ENCODE measurements at places on chromosomes 1 and 21.

DNA sequence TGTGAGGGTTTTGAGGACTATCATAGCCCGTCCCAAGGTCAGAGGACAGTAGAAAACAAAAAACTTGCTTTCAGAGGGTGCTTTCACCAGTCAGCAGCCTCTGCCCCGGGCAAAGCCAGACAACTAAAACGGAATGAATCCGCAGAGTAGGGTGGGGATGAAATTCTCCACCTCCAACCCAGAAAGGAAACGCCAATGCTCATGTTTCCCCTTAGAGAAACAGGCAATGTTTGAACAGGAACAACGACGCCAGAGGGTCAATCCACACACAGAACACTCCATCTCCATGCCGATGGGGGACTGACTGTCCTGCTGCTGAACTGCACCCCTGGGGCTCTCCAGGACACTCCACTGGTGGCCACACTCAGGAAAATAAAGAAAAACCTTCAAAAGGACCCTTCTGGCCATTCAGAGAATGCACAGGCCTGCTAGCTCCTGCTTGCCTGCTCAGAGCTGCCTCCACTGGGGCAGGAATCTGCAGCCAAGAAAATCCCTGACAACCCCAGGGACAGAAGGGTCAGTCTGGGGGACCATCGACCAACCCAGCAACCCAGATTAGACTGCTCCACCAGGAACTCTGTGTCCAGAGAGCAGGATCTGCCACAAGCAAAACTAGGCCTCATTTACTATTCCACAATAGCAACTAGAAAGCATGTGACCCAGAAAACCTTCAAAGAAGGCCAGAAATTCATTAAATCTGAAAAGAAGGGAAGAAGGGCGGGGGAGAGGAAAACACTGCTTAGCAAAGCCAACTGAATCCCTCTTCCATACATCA is 116.0 kb downstream of the TOMM20 start:
- no peak for DNase-seq

GRCh38 chr1:234776876-234777855 is 167.2 kb upstream of the IRF2BP2 start:
- no peak for DNase-seq

GRCh38 chr1:224767031-224767430 is 150.9 kb downstream of the CNIH3 start:
- no peak for DNase-seq

DNA sequence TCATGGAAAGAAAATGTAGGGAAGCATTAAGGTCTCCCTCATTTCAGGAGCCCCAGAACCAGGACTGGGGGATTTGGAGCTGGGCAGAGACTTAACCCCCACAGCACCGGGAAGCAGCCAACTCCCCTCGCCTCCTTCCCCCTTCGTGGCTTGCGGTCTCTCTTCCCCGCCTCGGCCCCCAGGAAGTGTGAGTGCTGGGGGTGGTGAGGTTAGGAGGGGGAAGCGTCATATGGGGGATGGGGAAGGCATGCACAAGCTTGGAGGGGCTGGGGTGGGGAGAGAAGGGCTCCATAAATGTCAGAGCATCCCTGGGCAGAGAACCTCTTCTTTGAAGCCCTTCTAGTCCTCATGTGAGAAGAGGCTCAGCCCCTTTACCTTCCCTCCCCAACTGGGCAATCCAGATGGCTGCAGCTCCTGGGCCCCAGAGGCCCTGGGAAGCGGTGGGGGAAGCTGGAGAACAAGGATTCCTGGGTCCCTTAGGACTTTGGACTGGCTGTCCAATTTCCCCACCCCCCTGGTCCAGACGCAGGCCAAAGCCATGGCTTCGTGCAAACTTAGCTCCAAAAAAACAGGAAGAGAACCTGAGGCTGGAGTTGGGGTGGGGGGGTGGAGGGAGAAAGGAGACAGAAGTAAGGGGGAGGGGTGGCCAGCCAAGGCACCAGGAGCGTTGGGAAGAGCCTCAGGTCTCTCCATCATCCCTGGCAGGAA is 7.8 kb downstream of the ZBTB7B start:
- no peak for DNase-seq

- peak; percentile 25 for DNase-seq
Measured at GRCh38 chr1:53066488-53066887, 4.5 kb downstream of the PODN start.

GRCh38 chr1:156081180-156081916 is 917 bp downstream of the MEX3A start:
- DNase-seq: peak; percentile 35

- DNase-seq: no peak
Measured at GRCh38 chr21:15062606-15062965, 2.2 kb downstream of the NRIP1 start.

GRCh38 chr1:53207726-53208125 is 11.1 kb downstream of the CPT2 start:
- no peak for DNase-seq

GRCh38 chr21:40730426-40730800 is 116.5 kb downstream of the DSCAM start:
- no peak for DNase-seq

DNA sequence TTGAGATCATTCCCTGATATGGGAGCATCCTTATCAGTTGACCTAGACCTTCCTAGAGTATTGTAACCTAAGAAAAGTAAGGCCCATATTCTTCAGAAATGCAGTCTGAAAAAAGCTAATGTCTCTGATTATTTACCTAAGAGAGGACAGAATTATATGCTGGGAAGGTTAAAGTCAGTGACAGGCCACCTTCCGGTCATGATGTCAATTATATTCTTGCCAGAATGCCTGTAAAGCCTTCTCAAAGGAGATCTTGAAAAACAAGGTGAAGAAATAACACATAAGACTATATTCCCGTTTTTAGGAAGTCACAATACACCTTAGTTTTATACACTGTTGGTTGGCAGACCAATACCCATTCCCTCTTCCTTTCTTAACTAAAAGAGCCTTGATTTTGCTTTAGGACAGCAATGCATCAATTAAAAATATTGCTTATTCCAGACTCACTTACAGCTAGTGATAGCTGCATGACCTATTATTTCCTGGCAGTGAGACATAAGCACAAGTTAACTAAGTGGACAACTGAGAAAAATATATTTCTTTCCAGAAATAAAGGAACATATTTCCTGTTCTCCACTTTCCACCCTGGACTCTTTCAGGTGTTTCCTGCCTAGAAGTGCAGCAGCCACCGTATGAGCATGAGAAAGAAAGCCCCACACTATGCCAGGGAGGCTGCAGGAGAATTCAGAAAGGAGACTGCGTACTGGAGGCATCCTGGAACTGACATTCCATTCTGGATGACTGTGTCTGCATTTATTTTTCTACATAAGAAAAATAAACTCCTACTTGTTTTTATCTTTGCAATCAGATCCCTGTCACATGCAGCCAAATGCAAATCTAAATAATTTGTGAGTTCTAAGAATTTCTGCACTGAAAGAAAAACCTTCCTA is 332.9 kb upstream of the PTBP2 start:
- DNase-seq: peak; percentile 87

DNA sequence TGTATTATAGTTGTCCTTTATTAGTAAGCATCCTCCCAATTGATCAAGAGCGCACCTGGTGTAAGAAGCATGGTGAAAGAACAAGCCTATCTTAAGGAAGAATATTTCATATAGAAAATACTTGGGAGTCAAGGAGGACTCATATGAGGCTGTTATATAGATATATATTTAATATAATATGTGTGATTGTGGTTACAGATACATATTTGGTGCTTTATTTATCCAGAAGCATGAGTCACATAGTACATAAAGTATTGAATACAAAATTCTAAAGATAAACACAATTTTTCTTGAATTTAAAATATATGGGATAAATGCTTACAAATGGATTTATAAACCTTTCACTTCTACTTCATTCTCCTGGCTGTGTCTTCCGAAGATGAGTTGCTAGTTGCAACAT is 60.6 kb downstream of the RGS5 start:
- no peak for DNase-seq

GRCh38 chr1:121443001-121443540 is 258.3 kb downstream of the SRGAP2C start:
- DNase-seq: peak; percentile 7

GRCh38 chr1:232589111-232589811 is 40.7 kb downstream of the SIPA1L2 start:
- no peak for DNase-seq

GRCh38 chr1:147641695-147642592 is 28.4 kb downstream of the ACP6 start:
- DNase-seq: peak; percentile 42

DNA sequence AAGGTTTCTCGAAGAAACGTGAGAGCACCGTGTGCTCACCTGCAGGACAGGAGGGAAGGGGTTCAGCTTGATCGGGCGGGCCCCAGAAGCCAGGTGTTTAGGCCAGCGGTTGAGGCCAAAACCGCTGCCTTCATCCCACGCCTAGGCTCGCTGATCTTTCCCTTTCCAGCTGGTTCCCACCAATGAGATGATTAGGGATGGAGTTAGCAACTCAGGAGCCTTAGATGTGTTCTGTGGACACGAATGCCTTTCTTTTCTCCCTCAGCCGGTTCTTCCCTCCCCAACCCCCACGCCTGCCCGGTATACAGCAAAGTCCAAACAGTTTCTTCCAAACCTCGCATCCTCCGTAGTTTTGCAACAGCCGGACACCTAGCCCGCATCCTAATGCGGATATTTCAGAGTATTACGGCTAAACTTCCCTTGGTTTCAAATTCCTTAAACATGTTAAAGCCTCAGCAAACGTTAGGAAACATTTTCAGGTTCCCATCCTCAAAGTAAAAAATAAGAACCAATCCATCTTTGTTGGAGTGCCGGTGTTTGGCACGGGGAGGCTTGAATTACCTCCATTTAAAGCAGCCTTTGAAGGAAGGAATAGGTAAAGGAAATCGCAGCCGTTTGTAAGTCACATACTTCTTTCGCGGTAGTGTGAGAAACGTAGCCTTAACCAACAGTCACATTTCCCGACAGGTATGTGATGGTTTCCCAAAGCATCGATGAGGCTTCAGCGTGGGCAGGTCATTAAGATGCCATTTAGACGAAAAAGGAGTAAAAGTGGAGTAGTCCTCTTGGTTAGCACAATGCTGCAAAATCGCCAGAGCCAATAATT is 1.1 kb downstream of the LRRC8C start:
- peak; percentile 48 for DNase-seq

DNA sequence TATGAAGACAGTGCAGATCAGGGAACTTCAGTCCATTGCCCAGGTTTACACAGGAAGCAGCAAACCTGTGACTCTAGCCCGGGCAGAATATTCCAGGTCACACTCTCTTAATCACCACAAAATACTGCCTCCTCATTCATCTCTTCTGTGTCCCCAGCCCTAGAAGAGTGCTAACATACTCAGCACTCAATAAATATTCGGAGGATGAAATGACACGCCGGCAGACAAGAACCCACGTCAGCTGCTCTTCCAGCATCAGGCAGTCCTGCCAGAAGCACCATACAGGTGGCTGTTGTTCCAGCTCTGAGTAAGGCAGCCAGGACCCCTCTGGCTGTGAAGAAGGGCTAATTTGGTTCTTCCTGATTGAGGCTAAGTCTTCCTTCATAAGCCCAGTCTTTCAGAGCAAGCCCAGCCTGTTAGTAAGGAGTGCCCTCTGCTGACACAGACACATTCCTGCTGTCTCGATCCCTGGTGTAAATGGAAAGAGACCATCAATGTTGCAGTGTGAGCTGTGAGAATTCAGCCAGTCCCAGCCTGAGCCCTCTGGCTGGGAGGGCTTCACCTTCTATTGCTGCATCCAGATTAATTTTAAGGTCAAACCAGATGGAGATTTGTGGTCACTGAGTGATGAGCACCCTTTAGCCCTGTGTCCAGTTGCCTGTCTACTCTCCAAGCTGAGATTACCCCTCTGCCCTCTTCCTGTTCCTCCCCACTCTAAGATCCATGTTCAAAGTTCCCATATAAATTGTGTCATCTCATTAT is 45.0 kb upstream of the KIRREL1 start:
- DNase-seq: peak; percentile 42

DNA sequence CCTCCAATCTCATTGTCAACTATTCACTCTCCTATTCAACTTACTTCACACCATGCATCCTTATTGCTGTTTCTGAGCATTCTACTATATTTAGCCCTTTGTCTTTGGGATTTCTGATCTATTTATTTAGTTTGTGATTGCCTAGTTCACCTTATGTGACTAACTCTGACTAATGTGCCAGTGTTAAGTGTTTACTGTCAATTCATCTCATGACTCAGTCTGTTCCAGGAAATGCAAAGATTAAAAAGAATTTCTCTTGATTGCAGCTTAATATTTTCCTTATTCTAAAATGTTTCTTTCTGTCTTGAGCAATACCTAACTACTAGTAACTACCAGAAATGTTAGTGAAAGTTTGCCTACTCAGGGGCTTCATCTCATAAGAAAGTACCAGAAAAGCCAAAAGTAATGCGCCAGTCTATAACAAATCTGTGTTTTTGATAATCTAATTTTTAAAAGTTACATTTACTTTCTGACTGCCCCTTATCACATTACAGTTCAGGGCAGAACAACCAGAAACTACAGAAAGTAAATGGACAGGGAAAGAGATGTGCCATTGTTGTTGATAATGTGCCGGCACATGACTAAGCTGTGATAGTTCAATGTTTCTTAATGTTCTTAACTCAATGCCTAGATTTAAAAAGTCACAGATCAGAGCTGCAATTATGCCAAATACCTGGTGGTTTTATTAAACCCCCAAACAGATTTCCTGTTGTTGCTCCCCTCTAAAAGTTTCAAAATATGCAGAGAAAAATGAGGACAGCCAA is 556.5 kb downstream of the PTBP2 start:
- DNase-seq: peak; percentile 72

GRCh38 chr1:154619181-154619948 is 11.4 kb upstream of the ADAR start:
- DNase-seq: no peak

DNA sequence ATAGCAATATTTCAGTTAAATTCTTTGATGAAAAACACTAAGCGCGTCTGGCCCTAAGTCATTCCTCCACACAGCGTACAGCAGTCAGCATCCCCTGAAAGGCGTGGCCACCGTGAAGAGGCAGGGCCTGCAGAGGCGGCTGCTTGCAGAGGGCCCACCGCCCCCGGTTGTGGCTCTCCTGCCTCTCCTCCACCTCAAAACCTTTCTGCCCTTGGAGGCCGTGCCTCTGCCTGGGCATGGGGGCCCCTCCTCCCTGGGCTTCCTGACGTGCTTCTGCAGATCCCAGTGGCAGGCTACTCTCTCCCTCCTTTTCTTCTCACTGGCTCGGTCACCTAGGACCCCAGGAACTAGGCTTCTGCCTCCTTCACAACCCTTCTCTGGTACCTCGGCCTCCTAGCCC is 16.2 kb downstream of the CLSTN1 start:
- DNase-seq: no peak

DNA sequence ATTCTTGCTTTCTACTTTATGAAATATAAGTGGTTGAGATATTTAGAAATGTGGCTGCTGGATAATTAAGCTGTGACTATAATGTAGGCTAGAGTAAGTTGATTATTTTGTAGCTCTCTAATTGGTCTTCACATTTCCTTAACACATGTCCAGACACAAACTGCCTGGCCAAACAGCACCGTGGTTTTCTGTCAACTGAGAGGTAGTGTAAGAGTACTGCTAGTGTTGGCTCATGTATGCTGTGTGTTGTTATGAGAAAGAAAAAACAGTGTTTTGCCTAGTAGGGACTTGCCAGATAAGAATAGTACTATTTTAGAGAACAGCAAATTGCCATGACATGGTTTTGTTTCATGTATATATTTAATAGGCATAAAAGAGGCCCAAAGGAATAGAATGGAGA is 37.1 kb downstream of the TMED5 start:
- DNase-seq: no peak

Data from IMR-90 (cell line).